ENCODE measurements at places on chromosomes 2 and 18. TPM values are rescaled to one million over a fixed set of nuclear protein-coding genes. Genes with fewer than 3 reads are reported as not detected.

SERPINB2 gene
- total RNA-seq = not detected

AMER3 gene
- not detected for total RNA-seq

CACNB4 gene
- 102 TPM for total RNA-seq

SPATA3 gene
- total RNA-seq = not detected

POTEC gene
- not detected for total RNA-seq

SLC19A3 gene
- 9.3 TPM for total RNA-seq

SRD5A2 gene
- not detected for total RNA-seq

TMEM182 gene
- total RNA-seq = 5.2 TPM

SERPINB5 gene
- total RNA-seq = not detected

ERFE gene
- 3.7 TPM for total RNA-seq

RAB17 gene
- 0.52 TPM for total RNA-seq

NBAS gene
- total RNA-seq = 84.2 TPM

RSAD2 gene
- total RNA-seq = 1.0 TPM

FASTKD1 gene
- total RNA-seq = 21.4 TPM

OR6B2 gene
- not detected for total RNA-seq

HOXD13 gene
- total RNA-seq = 0.13 TPM

MROH2A gene
- total RNA-seq = not detected

VRK2 gene
- total RNA-seq = 44.3 TPM

PROM2 gene
- 0.32 TPM for total RNA-seq

ASAP2 gene
- total RNA-seq = 69.8 TPM

RPRM gene
- not detected for total RNA-seq

IL1F10 gene
- not detected for total RNA-seq

DSG3 gene
- total RNA-seq = not detected

ST3GAL5 gene
- total RNA-seq = 9.4 TPM

RHBDD1 gene
- total RNA-seq = 49.6 TPM

C2orf78 gene
- not detected for total RNA-seq

PLA2R1 gene
- total RNA-seq = 30.1 TPM

Data from articular chondrocyte of knee joint (primary cell).